ENCODE measurements at places on chromosomes 3 and 15. TPM values are rescaled to one million over a fixed set of nuclear protein-coding genes. Genes with fewer than 3 reads are reported as not detected.

The SCG5 gene
- 5.2 TPM for total RNA-seq

The LYZL4 gene
- total RNA-seq: not detected

The GABRA5 gene
- total RNA-seq: not detected

The NME9 gene
- not detected for total RNA-seq

The SERINC4 gene
- not detected for total RNA-seq

The APOD gene
- 42.1 TPM for total RNA-seq

The CNTN4 gene
- total RNA-seq: 17.6 TPM

The CPNE4 gene
- total RNA-seq: not detected

The TGM4 gene
- not detected for total RNA-seq

The SEMA3B gene
- total RNA-seq: 162 TPM

The UBL7 gene
- total RNA-seq: 4.0 TPM
